ENCODE measurements at places on chromosomes 11 and 22. TPM values are rescaled to one million over a fixed set of nuclear protein-coding genes. Genes with fewer than 3 reads are reported as not detected.

GRCh38 chr11:129373489-129373953, 2.1 kb upstream of the BARX2 start:
- peaks cover 3% of the 10 kb centered on the region for H3K27me3 ChIP-seq
- peak overlapping the region; percentile 60 for H3K27ac ChIP-seq
- H3K4me1 ChIP-seq: peaks cover 18% of the 10 kb centered on the region
- no peak for DNase-seq

DNA sequence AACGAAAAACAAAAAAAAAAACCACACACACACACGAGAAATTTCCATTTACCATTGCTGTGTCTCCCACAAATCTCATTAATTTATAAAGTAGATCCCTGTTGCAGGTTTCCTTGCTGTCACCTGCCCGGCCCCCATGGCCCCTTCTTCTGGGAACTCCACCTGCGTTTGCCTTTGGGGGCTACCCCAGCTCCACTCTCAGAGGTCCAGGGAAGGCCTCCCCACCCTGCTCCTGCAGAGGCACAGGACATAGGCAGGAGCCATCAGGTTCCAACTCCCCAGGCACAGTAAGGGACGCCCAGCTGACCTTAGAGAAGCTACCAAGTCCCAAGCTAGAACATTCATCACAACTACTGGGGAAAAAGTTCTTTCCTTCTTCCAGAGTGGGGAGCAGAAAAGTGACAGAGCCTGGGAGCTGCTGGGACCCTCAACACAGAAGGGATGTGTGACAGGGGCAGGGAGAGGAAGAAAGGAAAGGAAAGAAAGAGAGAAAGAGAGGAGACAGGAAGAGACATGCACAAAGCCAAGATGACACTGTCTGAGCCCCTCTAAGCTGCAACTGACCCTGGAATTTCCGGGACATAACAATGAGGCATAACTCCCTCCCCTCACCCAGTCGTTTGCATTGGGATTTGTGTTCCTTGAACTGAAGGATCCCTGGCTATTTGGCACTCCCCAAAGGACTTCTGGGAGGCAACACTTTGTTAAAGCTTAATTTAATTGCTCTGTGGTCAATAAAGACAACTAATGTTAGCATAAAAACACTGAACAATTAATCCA, 175.7 kb downstream of the SHANK2 start:
- no peaks in the 10 kb centered on the region for H3K4me1 ChIP-seq
- H3K27me3 ChIP-seq: no peaks in the 10 kb centered on the region
- no peaks in the 10 kb centered on the region for H3K36me3 ChIP-seq
- H3K4me3 ChIP-seq: no peak overlapping the region
- no peak for DNase-seq

DNA sequence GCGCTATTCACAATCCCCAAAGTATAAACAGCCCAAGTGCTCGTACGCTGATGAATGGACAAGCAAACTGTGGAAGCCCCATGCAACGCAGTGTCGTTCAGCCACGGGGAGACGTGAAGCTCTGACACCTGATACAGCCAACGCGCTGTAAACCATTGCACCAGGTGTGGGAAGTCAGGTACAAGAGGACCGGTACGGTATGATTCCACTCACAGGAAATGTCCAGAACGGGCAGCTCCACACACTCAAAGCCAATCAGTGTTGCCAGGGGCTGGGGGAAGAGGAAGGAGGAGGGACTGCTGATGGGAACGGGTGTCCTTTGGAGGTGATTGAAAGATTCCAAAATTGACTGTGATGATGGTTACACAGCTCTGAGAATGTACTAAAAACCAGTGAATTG, 64.5 kb downstream of the BRD1 start:
- H3K4me3 ChIP-seq: no peak overlapping the region
- H3K4me1 ChIP-seq: no peaks in the 10 kb centered on the region
- H3K27me3 ChIP-seq: no peaks in the 10 kb centered on the region
- H3K27ac ChIP-seq: no peak overlapping the region
- DNase-seq: no peak
- H3K36me3 ChIP-seq: no peaks in the 10 kb centered on the region

DNA sequence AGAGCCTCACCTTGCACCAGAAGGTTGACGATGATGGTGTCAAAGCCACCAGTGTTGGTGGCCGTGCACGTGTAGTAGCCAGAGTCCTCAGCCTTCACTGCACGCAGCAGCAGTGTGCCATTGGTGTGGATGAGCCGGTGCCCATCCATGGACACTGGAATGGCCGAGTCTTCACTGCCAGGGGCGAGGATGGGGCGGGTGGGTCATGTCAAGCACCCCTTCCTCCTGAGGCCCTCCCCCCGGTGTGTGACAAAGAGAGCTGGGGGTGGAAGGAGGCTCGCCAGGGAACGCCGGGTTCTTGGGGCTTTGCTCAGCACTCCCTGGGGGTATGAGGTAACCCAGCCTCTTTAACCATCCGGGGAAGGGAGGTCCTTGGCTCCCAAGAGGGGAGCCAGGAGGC, 111.6 kb downstream of the CEP164 start:
- H3K4me1 ChIP-seq: no peaks in the 10 kb centered on the region
- H3K4me3 ChIP-seq: no peak overlapping the region
- DNase-seq: no peak
- no peaks in the 10 kb centered on the region for H3K27me3 ChIP-seq
- no peaks in the 10 kb centered on the region for H3K36me3 ChIP-seq

DNA sequence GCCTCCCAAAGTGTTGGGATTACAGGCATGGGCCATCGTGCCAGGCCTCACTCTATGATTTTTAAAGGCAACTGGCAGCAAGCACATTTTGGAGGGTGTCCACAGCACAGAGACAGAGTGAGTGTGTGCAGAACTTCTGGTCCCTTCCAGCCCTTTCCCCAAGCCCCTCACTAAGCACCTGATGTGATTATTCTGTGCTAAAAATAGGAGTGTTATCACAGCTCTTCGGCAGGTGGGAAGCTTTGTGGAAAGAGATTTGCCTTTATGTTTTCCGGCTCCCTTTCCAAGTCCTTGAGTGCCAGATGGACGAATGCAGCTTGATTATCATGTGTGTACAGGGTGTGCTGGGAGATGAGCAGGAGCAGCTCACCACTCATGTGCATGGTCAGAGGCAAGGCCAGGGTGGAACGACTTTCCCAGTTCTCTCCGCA, 310.8 kb downstream of the DDX10 start:
- no peaks in the 10 kb centered on the region for H3K27me3 ChIP-seq
- DNase-seq: no peak
- H3K4me3 ChIP-seq: no peak overlapping the region
- H3K36me3 ChIP-seq: no peaks in the 10 kb centered on the region

GRCh38 chr11:33500861-33501479, 199.7 kb downstream of the C11orf91 start:
- no peak for DNase-seq
- H3K27me3 ChIP-seq: no peaks in the 10 kb centered on the region
- H3K27ac ChIP-seq: no peak overlapping the region
- no peaks in the 10 kb centered on the region for H3K36me3 ChIP-seq
- H3K4me3 ChIP-seq: no peak overlapping the region
- no peaks in the 10 kb centered on the region for H3K4me1 ChIP-seq

- no peak for DNase-seq
- H3K36me3 ChIP-seq: no peaks in the 10 kb centered on the region
- H3K27me3 ChIP-seq: no peaks in the 10 kb centered on the region
- no peak overlapping the region for H3K4me3 ChIP-seq
- no peak overlapping the region for H3K27ac ChIP-seq
- H3K4me1 ChIP-seq: no peaks in the 10 kb centered on the region
These were observed 72.8 kb downstream of the ARHGAP42 start for GRCh38 chr11:100759856-100760255.

- DNase-seq: no peak
- H3K4me3 ChIP-seq: no peak overlapping the region
These were observed 385.9 kb downstream of the INSC start for GRCh38 chr11:15500643-15501042.

The SPON1 gene
- total RNA-seq: 1.6 TPM

The JAML gene
- total RNA-seq: 4.3 TPM

The TMEM191B gene
- total RNA-seq: 21.6 TPM

The MRGPRE gene
- 0.50 TPM for total RNA-seq

The LYVE1 gene
- 5.4 TPM for total RNA-seq

The TH gene
- total RNA-seq: 0.76 TPM

The VPS37C gene
- 18.3 TPM for total RNA-seq

The MS4A15 gene
- total RNA-seq: not detected

The CAPN1 gene
- total RNA-seq: 436 TPM

All from esophagus squamous epithelium (tissue), 5 donors.